RKO (cell line): ENCODE measurements at places on chromosomes 7 and 10.
A peak's percentile ranks its signal among the peaks of the same experiment; 100 is the strongest.

GRCh38 chr10:33547976-33548375, 213.5 kb upstream of the NRP1 start:
- DNase-seq, result no peak

GRCh38 chr7:31202801-31203200, 137.7 kb downstream of the NEUROD6 start:
- no peak for DNase-seq

DNA sequence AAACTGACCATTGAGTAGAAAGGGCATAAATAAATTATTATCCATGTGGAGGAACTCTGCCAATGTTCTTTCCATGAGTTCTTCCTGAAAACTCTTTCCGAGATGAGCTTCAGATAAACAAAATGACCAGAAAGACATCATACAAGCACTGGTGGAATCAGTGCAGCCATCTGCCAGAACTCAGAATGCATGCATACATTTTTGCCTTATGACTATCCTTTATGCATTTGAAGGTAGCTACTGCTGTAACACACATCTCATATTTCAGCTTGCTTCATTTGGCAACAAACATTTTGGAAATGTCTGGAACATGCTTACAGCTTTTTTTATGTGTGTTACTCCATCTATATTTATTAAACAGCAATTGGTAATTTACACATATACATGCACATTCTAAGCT, 448.9 kb downstream of the PLXDC2 start:
- DNase-seq, result no peak

DNA sequence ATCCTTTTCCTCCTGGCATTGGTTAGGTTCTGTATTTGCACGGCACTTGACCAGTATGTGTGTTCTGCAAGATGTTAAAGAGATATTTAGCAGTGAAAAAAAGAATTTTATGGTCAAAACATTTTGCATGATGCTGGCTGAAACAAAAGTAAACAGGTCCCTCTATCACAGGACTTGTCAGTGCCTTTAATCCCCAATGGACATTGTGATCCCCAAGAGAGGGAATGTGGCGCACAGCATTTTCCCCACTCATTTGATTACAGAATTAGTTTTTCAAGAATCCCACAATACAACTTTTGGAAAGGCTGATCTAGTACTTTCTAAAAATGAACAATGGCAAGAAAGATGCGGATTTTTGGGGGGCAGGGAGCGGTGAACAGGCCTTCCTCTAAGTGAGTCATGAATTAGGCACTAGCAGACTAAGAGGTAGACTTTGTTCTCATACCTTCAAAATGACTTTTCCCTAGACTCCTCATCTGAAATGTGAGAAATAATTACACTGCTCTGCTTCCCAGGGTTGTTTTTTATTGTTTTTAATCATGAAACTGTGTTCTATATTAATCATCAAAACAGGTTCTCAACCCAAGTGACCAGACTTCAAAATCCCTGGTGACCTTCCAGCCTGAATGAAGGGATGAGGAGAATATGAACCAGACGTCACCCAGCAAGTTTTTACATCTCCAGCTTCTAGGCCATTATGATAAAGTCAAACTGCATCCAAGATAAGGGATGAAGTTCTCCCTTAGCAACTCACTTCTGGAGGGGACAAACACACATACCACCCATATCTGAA, 8.6 kb downstream of the FBXW4 start:
- no peak for DNase-seq

- DNase-seq, result no peak
Observed at GRCh38 chr7:95503271-95504131, 17.8 kb downstream of the ASB4 start.

GRCh38 chr7:99834382-99834781, 6.6 kb downstream of the CYP3A43 start:
- DNase-seq, result no peak

- no peak for DNase-seq
Observed at GRCh38 chr7:81767926-81768325, 1.9 kb downstream of the HGF start.

DNA sequence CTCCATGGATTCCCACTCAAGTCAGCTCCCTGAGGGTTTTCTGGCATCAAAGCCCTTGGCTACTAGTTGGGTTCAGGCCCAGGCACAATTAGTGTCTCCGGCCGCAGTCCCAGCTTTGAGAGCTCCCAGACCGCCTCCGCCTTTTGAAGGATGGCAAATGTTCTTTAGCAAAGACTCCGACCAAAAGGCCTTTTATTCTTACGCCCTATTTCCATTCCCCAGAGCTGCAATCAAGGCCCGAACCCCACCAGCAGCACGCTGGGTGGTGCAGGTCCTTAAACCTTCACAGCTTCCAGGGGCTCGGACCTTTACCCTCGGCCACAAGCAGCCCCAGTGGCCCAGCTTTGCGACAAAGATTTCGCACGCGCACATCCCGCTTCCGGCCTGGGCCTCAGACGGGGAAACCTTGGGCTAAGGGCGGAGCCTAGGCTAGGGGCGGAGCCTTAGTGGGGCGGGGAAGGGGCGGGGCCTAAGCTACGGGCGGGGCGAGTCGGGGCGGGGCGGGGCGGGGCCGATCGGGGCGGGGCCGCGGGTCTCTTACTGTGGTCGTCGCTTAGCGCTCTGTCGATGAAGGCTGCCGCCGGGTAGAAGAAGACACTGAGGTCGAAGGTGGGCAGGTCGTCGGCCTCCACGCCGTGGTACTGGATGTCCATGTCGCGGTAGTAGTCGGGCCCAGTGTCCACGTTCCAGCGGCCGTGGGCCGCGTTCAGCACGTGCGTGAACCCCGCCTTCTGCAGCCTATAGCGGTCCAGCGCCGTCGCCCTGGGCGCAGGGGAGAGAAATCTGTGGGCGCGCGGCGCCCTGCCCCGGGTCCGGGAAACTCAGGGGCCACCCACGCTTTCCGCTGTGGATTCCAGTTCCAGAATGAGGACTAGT, 68.0 kb upstream of the SAMD8 start:
- DNase-seq, result no peak

DNA sequence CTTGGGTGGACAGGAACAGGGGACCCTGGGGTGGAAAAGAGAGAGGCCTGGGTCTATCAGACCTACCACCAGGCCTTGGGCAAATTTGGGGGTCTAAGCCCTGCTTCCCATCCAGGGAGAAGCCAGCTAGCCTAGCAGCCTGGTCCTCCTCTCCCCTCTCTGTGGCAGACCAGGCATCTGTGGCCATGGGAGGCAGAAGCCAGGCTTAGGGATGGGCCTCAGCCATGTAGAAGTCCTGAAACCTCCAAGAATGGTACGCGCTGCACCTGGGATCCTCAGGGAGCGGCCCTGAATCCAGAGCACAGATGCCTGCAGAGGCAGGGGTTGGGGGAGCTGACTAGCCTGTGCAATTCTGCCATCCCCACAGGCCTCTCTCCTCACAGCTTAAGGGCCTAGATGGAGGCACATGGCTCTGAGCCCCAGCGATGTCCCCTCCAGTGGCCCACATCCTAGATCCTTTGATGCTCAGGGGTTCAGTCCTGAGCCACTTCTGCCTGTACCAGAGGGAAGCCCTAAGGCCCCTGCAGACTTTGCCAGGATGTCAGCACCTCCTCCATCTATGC, 21.2 kb downstream of the GRID1 start:
- no peak for DNase-seq

DNA sequence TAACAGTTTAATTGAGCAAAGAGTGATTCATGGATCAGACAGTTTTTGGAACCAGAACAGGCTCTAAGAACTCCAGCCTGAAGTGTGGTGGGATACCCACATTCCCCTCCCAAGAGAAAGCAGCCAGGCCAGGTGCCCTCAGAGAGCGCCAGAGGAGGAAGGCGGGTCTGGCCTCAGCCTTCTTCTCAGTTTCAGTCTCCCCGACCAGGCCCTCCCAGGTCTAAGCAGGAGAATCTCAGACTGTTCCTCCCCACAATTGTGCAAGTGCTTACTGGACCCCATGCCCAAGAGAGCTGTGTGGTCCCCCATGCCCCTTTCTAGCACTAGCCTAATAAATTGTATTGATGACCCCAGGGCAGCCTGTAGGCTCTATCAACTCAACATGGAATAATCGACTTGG, 25.6 kb downstream of the PPIF start:
- no peak for DNase-seq

- no peak for DNase-seq
Observed at GRCh38 chr7:99737726-99738125, 2.7 kb upstream of the CYP3A7 start.

DNA sequence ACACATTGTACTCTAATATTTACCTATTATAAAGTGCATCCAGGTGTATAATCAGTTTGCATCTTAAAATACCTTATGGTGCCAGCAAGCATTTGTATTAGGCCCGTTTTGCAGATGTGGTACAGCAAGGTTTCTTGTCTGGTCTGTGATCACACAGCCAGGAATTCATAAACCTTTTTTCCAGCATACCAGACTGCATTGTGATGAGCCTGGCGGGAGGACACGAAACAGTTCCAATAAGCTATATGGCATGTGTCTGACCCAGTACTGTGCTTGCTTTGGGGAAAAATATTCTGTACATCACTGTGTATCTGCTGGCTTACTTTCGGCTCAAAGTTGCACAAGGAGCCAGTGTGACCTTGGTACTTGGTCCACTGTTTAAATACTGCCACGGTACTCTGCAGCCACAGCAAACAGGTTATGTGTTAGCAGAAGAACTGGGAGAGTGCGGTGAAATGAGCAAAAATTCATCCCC, 36.3 kb downstream of the CHN2 start:
- DNase-seq, result no peak

DNA sequence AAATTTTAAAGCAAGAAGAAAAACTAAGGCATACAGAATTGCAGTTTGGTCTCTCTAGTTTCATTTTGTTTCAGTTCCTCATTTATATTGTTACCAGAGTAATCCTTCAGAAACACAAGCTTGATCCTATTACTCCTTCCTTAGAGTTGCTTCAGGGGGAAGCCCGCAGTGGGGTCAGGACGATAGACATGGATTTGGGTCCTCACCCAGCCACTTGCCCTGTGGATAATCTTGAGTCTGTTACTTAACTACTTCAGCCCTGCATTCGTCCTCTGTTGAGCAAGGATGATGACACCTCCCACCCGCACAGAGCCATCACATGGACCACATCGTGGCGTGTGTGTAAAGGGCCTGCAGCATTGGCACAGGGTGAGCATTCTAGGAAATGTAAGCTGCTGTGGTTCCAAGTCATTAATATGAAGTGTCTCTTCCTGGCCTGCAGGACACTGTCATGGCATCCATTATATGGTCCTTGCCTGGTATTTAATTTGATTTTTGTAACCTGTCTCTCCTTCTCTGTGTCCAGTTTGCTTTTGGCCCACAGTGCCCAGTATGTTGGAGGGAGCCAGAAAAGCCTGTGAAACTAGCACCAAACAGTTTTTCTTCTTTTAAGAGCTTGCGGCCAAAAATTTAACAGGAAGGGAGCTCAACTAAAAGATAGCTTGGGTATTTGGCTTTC, 111.2 kb downstream of the EEPD1 start:
- DNase-seq, result no peak

- no peak for DNase-seq
Observed at GRCh38 chr7:16260236-16260728, 161.1 kb downstream of the CRPPA start.

GRCh38 chr10:84563868-84564267, 235.5 kb downstream of the CCSER2 start:
- DNase-seq, result no peak

- no peak for DNase-seq
Observed at GRCh38 chr7:157793973-157794745, 457.4 kb downstream of the DNAJB6 start.

GRCh38 chr7:125775317-125775716, 845.7 kb upstream of the POT1 start:
- DNase-seq, result no peak

GRCh38 chr10:25175527-25176420, 973 bp downstream of the GPR158 start:
- no peak for DNase-seq

DNA sequence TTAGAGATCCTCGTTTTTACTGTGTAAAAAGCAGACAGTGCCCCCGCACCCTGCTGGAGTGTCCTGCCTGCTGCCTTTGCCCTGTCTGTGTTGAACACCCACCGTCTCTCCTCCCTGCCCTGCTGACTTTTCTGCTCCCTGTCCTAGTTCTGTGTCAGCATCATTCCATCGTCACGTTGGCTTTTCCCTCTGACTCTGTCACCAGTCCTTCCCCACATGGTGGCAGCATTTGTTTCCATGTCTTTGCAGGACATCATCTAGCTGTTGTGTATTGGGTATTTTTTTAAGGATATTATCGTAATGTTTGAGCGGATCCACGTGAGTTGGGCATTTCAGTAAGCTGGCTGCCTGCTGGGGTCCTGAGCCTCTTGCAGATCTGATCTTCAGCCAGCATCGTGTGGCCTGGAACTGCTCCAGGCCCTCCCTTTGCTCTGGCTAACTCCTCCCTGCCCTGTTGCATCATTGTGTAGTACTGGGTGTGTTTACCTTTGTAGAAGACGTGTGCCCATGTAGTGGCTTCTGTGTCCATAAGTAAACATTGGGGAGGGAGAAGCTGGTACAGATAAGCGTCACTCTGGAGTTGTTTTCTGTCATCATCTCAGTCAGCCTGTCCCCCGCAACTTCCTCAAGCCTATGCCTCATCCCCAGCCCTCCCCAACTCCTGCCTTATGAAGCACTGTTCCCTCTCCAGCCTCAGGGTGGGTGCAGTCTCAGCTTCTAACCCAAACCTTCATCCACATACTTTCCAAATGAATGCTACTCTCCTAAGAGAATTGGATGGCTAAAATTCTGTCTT, 44.3 kb downstream of the TRRAP start:
- DNase-seq, result no peak

DNA sequence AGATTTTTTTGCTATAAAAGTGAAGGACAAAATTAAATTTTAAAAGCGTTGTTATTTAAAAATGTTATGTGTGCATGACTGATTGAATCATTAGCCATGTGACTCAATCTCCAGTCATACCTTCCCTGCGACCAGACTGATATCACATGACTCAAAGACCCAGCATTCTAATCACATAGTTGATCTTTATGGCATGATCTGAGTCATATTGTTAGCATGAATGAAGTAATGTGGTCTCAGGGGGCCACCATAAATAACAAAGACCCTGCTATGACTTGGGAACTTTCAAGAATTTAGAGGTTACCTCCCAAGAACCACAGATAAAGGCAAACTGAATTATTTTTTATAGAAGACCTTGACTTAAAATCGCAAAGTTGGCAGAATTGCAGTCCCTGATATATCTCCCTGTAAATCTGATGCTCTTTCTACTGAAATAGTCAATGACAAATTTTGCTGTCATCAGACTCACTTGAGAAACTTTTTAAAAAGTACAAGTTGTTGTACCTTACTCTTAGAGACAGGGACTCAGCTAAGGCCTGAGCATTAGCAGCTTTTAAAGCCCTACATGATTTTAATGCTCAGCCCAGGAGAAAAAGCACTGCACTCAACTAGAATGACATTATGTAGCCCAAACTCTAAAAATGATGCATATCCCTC, 717.3 kb downstream of the XPNPEP1 start:
- peak; percentile 69 for DNase-seq

GRCh38 chr10:59012839-59013238, 163.6 kb upstream of the PHYHIPL start:
- no peak for DNase-seq

GRCh38 chr10:44292390-44293002, 92.4 kb downstream of the CXCL12 start:
- DNase-seq, result no peak

DNA sequence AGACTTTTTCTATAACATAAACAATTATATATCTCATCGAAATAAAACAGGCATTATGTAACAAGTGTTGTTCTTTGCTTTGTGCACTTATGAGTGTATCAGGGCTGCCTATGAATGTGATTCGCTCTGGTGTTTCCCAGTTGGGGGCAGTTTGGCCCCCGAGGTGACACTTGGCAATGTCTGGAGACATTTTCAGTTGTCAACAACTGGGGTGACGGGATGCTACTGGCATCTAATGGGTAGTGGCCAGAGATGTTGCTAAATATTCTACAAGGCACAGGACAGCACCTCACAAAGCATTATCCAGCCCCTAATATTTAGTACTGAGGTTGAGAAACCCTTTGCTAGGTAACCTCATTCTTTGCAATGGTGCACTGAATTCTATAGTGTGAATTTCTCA, 83.3 kb downstream of the PLCE1 start:
- no peak for DNase-seq
